ENCODE measurements at places on chromosomes 13 and 19.

- no peak for DNase-seq
Measured at GRCh38 chr19:3520166-3521103, 14.3 kb downstream of the FZR1 start.

- no peak for DNase-seq
Measured at GRCh38 chr13:71090990-71091389, 776.0 kb downstream of the DACH1 start.

DNA sequence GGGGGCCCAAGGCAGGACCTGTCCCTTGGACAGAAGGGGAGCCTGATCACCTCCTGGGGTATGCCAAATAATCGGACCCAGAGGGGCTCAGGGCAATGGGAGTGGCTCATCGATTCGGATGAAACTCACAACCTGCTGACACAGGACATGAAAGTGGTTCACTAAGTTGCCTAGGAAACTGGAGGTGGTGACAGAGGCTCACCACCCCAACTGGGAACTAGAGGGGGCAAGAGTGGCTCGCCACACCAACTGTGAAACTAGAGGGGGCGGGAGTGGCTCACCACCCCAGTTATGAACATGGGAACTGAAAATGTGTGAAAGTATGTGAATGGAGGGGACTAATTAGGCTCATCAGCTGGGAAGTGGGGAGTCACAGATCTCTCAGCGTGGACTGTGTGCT, 46.3 kb upstream of the ZNF737 start:
- no peak for DNase-seq

DNA sequence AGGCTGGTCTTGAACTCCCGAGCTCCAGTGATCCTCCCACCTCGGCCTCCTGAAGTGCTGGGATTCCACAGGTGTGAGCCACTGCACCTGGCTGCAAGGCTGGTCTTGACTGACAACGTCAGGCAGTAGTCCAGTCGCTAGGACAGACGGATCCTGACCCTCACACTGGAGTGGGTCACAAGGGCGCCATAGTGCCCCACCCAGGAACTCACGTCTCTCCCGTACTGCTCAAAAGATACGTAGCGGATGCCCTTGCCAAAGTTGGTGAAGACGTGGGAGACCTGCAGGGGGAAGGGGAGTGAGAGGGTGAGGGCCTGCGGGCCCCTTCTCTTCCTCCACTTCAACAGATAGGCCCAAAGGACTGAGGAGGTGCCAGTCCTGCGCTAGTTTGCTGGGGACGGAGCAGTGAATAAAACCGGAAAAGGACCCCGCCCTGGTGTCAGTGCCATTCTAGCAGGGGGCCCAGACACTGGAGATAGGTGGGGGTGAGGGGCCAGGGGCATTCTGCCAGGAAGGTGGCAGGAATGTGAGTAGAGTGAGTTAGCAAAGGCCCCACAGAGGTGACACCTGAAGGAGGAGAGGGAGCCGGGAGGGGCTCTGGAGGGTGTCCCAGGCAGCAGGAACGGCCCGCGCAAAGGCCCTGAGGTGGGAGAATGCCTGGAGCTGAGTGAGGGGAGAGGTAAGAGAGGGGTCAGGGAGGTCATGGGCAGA, 11.9 kb downstream of the MRPS12 start:
- DNase-seq = no peak

DNA sequence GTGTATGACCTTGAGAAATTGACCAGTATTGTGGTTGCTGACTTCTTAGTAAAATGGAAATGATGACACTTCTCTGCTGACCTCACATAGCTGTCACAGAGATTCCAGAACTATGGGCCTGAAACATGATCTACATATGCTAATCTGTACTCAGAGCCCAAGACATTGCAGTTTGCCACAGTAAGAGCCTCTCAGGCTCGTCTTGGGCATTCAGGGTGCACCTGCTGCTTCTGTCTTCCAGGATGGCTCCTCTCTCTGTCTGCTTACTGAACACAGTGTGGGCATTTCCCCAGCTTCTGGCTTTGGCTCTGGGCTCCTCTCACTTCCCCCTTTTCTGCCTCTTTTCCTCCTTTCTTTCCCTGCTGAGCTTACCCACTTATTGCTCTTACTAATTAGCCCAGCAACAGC, 22.3 kb upstream of the SLC46A3 start:
- DNase-seq = no peak

DNA sequence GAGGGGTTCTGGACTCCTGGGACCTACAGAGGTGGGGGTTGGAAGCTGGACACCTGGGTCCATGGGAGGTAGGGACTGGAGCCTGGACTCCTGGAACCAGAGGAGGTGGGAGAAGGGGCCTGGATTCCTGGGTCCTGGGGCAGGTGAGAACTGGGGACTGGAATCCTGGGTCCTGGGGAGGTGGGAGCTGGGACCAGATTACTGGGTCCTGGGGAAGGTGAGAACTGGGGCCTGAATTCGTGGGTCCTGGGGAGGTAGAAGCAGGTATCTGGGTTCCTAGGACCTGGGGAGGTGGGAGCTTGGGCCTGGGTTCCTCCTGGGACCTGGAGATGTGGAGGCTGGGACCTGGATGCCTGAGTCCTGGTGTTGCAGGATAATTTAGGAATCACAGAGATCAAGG, 653 bp downstream of the CLEC4M start:
- DNase-seq = no peak

DNA sequence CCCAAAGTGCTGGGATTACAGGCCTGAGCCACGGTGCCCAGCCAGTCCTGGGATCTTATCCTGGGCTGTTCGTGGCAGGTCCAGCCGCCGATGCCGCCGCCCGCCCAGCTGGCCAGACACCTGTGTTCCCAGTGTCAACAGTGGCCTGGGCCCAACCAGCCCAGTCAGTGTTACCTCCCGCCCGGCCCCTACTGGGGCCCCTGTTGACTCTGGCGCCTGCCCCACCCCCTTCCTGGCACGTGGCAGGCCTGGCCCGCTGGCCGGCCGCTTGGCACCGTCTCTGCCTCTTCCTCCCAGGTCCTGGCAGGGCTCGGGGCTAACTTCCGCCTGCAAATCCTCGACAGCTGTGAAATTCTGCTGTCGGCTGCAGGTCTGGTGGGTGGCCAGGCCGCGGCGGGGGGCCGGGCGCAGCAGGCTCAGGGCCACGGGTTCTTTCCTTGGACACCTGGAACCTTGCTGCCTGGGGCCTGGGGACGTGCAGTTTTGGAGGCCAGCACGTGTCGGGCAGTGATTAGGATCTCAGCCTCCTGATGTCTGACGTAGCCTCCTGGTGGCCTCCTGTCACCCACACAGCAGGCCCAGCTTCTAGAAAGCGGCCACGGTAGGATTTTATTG, 9.1 kb downstream of the ARID3A start:
- DNase-seq = no peak

DNA sequence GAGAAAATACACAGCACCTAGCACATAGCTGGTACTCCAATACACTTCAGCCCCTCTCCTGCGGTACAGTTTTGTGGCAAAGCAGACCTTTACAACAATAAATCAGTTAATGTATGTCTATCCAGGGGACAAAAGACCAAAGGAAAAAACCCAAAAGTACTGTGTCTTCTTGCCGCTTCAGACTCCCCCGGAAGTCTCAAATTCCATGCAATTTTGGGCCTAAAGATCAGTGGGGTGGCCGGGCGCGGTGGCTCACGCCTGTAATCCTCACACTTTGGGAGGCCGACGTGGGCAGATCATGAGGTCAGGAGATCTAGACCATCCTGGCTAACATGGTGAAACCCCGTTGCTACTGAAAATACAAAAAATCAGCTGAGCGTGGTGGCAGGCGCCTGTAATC, 16.2 kb downstream of the CARS2 start:
- DNase-seq = no peak

GRCh38 chr13:96772426-96772825, 221.8 kb downstream of the OXGR1 start:
- DNase-seq = no peak

GRCh38 chr19:19427944-19428343, 22.5 kb downstream of the GATAD2A start:
- no peak for DNase-seq

- no peak for DNase-seq
Measured at GRCh38 chr13:24066405-24067295, 93.9 kb upstream of the SPATA13 start.

- no peak for DNase-seq
Measured at GRCh38 chr19:30596813-30597399, 224.7 kb downstream of the ZNF536 start.

GRCh38 chr13:68190818-68191217, 960.7 kb upstream of the PCDH9 start:
- no peak for DNase-seq

DNA sequence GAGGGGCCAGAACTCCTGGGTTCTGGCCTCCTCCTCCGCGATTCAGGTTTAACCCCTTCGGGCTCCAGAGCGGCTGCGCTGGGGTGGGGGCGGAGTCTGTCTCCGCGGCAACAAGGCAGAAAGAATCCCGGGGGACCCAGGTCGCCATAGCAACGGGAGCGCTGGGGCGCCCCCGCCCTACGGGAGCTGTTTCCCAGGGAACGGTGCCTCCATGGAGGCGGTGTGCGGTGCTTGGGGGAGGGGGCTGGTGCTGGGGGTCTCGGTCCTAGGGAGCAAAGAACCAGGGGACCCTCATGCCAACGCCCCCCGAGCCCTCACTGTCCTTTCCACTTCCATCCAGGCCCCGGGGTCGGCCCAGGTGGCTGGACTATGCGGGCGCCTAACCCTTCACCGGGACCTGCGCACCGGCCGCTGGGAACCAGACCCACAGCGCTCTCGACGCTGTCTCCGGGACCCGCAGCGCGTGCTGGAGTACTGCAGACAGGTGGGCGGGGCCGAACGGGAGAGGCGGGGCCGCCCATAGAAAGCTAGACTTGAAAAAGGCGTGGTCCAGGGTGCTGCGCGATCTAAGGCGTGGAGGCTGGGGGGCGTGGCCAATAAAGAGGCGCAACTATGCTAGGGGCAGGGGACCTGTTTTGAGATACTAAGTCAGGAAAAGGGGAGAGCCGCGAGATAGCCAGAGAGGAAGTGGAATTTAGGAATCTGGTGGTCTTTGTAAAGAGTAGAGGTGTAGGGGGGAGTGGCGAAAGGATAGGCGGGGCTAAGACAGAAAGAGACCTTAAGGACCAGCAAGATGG, 1.2 kb downstream of the APLP1 start:
- DNase-seq = peak; percentile 43

DNA sequence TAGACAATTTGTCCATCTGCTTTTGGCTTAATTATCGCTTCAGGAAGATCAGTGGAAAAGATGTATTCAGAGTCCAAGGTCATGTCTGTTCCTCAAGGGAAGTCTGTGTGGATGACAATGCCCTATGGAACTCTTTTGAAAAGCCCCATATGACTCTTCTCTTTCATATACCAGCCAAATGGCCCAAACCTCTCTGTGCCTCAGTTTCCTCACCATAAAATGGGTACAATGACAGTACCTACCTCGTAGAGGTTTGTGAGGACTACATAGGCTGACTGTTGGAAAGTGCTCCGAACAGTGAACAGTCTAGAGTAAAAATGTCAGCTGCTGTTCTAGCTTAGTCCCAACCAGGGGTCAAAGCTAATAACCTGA, 104.6 kb downstream of the COL4A2 start:
- DNase-seq = no peak

GRCh38 chr19:6103217-6103644, 7.1 kb downstream of the RFX2 start:
- no peak for DNase-seq

- no peak for DNase-seq
Measured at GRCh38 chr13:45167611-45168554, 33.0 kb downstream of the KCTD4 start.

DNA sequence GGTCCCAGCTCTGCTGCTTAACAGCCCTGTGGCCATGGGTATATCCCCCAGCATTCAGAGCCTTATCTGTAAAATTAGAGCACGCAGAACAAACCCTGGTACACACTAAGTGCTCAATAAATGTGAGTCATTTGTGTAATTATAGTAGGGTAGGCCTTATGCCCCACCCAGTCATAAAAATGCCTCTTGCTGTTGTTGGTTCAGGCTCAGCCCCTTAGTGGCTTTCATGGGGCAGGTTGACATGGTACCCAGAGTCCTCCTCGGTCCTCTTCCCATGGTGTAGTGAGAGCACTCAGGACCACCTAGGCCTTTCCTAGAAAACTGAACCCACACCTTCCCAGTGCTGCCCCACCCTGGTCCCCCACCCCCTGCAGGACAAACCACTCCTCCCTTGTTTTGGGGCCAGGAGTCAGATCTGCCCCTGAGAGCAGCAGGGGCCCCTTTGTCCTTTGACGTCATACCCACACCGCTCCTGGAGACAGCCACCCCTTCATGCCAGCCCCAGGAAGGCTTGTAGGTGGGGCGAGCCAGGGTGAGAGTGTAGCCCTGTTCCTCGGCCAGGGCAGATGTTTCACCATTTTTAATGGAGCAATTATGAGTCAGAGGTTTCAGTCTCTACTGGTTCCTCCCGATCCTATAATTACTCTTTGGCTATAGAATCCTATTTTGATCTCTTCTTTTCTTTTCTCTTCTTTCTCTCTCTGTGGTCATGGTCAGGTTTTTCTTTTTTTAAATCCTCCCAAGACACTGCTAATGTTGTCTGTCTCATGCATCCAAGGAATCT, 36.8 kb downstream of the ACTN4 start:
- no peak for DNase-seq

DNA sequence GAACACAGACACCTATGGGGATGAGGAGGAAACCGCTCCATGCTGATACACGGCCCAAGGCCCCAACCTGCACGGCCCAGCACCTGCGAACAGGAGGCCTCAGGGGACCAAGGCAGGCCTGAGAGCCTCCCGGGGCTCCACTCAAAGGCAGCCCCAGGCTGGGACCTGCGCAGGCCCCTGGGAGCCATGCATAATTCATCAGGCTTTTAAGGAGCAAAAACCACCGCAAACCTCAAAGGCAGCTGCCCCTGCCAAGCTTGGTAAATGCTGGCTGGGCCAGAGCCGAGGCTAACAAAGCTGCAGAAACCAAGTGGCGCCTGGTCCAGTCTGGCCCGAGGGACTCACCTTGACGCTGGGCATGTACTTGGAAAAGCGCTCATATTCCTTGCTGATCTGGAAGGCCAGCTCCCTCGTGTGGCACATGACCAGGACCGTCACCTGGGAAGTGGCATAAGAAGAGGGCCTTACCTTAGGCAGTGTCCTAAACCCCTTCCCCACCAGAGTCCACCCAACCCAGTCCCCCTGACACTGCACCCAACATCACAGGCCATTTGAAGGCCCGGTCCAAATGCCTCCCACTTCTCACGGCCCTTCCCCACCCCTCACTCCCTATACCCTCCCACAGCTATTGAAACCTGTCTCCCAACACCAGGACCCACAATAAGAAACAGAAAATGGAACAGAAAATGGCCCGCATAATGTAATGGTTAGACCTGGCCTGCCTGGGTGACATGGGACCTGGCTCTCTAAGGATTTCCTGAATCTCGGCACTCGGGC, 7.8 kb downstream of the DDX39A start:
- no peak for DNase-seq

DNA sequence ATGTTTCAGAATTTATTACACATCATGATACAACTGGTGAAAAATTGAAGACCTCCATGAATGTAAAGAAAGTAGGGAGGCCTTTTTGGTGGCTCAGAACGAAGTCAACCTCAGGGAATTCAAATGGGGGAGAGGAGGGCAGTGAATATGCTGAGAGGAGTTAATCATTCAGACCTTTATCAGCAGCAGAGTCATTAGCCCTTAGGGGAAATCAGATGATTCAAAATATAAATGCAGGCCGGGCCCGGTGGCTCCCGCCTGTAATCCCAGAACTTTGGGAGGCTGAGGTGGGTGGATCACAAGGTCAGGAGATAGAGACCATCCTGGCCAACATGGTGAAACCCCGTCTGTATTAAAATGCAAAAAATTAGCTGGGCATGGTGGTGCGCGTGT, 80.4 kb upstream of the ZNF420 start:
- DNase-seq = no peak
